ENCODE measurements at places on chromosomes 5 and 9. TPM values are rescaled to one million over a fixed set of nuclear protein-coding genes. Genes with fewer than 3 reads are reported as not detected.
A peak's percentile ranks its signal among the peaks of the same experiment; 100 is the strongest.

PDGFRB gene
- total RNA-seq, result 0.07 TPM

SLC34A3 gene
- total RNA-seq, result not detected

GRCh38 chr5:66570201-66570600 lies 26.0 kb upstream of the MAST4 start:
- H3K27ac ChIP-seq, result no peak overlapping the region
- no peaks in the 10 kb centered on the region for H3K36me3 ChIP-seq

GRCh38 chr9:131495785-131496184 lies 6.9 kb upstream of the POMT1 start:
- no peak overlapping the region for H3K4me3 ChIP-seq
- H3K27ac ChIP-seq, result no peak overlapping the region
- no peak for DNase-seq
- no peaks in the 10 kb centered on the region for H3K4me1 ChIP-seq
- no peaks in the 10 kb centered on the region for H3K27me3 ChIP-seq

NR6A1 gene
- total RNA-seq, result 2.0 TPM

GRCh38 chr9:5466766-5467165 lies 16.4 kb downstream of the CD274 start:
- H3K4me3 ChIP-seq, result no peak overlapping the region
- no peaks in the 10 kb centered on the region for H3K4me1 ChIP-seq
- no peaks in the 10 kb centered on the region for H3K27me3 ChIP-seq
- H3K36me3 ChIP-seq, result no peaks in the 10 kb centered on the region
- no peak overlapping the region for H3K27ac ChIP-seq
- no peak for DNase-seq

PTGES gene
- total RNA-seq, result 96.6 TPM

SCGB3A1 gene
- not detected for total RNA-seq

CXCL14 gene
- total RNA-seq, result not detected

GNA14 gene
- total RNA-seq, result not detected

GRCh38 chr9:90810691-90811090 lies 9.1 kb downstream of the SYK start:
- no peaks in the 10 kb centered on the region for H3K27me3 ChIP-seq
- DNase-seq, result no peak
- peaks cover 22% of the 10 kb centered on the region for H3K4me1 ChIP-seq
- no peak overlapping the region for H3K27ac ChIP-seq

DNA sequence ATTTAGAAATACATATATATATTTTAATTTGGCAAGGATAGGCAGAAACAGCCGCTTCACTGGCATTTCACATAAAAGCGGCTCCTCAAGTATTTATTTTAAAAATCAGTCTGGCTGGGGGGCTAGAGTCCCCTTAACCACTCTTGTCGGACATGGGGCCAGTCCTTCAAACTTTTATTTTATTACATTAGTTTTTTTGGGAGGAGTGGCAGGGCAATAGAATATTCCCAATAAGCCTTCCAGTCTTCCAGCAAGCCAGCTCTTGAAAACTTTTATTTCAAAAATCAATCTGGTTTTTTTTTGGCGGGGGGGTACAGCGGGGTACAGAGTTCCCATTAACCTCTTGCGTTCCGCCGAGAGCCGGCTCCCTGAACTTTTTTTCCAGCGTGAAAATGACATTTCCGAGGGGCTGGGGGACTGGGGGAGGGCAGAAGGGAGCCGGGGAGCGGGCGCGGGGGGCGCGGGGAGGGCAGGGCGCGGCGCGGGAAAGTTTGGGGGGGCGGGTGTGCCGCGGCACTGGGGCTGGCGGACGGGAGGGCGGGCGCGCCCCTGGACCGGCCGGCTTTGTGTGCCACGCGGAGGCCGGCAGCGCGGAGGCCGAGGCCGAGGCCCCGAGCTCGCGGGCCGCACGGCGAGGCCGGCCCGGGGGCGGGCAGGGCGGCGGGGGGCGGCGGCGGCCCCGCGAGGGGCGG lies 504 bp upstream of the ZNF618 start:
- H3K27ac ChIP-seq, result no peak overlapping the region
- peaks cover 7% of the 10 kb centered on the region for H3K27me3 ChIP-seq
- peaks cover 12% of the 10 kb centered on the region for H3K4me1 ChIP-seq
- peak overlapping the region; percentile 85 for H3K4me3 ChIP-seq
- peak; percentile 11 for DNase-seq

PIK3R1 gene
- total RNA-seq, result 124 TPM

- H3K4me3 ChIP-seq, result no peak overlapping the region
- H3K27ac ChIP-seq, result no peak overlapping the region
- H3K36me3 ChIP-seq, result no peaks in the 10 kb centered on the region
- no peaks in the 10 kb centered on the region for H3K4me1 ChIP-seq
Measured at GRCh38 chr5:112718344-112718743, 19.3 kb upstream of the APC start.

DNA sequence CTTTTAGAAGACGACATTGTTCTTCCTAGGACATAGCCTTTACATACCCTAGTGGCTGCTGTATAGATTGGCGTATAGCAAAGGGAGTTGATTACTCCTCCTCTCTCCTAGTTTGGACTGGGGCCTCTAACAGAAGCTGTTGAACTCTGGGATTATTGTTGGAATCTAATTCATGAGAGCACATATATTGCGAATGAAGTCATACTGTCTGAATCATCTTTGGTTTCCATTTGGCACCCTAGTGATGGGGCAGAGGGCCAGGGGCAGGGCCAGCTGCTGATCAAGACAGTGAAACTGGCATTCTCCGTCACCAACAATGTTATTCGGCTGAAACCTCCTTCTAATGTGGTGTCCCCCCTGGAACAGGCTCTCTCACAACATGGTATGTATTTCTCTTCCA lies 40.3 kb downstream of the NUP188 start:
- peak overlapping the region; percentile 33 for H3K4me3 ChIP-seq
- H3K27ac ChIP-seq, result peak overlapping the region; percentile 67
- peaks cover 18% of the 10 kb centered on the region for H3K4me1 ChIP-seq
- DNase-seq, result peak; percentile 72
- H3K27me3 ChIP-seq, result no peaks in the 10 kb centered on the region
- H3K36me3 ChIP-seq, result peaks cover 77% of the 10 kb centered on the region

GRCh38 chr9:37329576-37329975 lies 92.9 kb upstream of the GRHPR start:
- H3K4me1 ChIP-seq, result no peaks in the 10 kb centered on the region
- no peak overlapping the region for H3K27ac ChIP-seq
- H3K4me3 ChIP-seq, result no peak overlapping the region
- DNase-seq, result peak; percentile 46
- H3K36me3 ChIP-seq, result peaks cover 12% of the 10 kb centered on the region
- H3K27me3 ChIP-seq, result no peaks in the 10 kb centered on the region

DNA sequence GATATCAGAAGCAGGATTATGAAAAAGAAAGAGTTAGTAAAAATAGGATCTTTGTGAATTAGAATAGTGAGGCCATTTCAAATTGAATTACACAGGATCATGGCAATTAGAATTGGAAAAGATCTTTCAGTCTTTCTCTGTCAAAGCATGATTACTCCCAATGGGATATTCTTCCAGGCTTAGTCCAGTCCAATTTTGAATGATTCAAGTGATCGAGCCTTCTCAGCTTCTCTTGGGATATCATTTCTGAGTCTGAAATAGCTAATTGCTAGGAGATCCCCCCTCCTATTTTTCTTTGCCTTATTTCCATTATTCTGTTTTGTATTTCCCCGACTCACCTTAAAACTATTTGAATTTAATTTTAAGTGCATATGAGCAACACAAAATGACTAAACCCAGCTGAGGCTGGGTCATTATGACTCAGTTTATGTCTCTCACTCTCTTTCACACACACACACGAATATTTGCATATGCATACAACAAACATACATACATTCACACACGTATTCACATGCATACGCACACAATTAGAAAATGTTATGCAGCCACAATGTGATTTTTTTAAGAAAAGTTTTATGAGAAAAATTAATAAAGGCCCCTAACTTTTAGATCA lies 34.8 kb upstream of the EFNA5 start:
- H3K27me3 ChIP-seq, result no peaks in the 10 kb centered on the region
- DNase-seq, result peak; percentile 21
- peaks cover 5% of the 10 kb centered on the region for H3K4me1 ChIP-seq
- H3K27ac ChIP-seq, result peak overlapping the region; percentile 69
- H3K4me3 ChIP-seq, result no peak overlapping the region
- H3K36me3 ChIP-seq, result no peaks in the 10 kb centered on the region

DNA sequence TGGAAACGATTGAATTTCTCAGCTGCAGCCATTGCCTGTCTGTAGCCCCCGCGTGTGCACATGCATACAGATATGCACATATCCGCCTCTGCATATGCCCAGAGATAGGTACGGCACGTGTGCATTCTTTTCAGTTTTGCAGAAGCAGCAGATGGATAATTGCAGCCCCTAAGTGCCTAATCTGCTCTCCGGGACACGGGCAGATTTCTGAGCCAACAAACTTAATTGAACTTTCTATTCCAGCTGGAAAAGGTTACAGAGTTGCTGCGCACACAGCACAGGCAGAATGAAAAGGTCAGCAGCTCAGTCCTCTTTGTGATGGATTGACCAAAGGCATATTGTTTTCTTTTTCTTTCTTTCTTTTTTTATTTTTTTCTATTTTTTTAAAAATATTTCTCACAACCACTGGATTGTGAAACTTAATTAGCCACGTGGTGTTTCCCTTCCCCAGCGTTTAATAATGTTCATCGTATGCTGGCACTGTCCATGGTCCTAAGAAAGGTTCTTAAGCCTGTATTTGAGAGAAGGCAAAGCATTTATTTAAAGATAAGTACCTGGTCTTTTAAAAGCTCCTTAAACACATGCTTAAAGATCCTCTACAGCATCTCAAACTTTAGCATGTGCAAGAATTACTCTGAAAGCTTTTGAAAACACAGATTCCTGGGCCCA lies 270.2 kb upstream of the BRINP1 start:
- no peak overlapping the region for H3K4me3 ChIP-seq
- H3K27ac ChIP-seq, result no peak overlapping the region
- no peaks in the 10 kb centered on the region for H3K27me3 ChIP-seq

DNA sequence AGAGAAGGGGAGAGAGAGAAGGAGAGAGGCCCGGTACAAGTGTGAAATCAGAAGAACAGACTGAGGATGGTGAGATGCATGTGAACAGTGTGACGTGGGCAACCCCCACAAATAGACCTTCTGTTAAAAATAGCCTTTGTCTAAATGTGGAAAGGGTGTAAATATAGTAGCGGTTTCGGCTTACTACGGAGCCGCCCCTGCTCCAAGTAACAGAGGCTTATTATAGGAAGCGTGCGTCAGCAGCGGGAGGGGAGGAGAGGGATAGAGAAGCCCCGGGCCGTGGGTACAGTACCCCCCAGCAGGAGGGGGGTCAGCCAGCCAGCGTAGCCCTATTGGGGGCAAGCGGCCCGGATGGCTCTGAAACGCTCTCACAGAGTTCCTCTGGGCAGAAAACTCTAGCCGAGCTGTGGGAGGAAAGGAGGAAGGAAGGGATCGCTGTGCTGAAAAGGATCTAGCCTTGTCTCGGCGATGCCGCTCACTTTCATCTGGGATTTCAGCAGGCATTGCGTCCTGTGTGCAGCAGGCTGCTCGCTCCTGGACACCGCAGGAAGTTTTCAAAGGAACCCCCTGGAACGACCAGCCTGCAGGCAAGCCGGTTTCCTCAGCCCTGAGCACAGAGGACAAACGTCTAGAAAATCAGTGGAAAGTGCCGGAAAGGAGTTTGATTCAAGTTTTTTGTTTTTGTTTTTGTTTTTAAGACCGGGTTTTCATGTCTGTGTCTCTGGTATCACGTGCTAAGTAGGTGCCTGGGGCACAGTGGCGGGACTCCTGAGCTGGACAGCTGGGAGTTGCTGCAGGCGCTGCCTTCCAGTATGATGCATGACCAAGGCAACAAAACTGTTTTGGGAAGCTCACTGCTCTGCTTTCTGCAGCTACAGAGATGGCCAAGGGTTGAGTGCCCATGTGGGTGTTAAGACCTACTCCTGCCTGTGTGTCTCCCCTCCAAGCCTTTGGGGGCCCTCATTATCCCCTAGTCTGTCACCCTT lies 146.6 kb downstream of the SEC61B start:
- no peak overlapping the region for H3K4me3 ChIP-seq
- no peaks in the 10 kb centered on the region for H3K27me3 ChIP-seq
- H3K4me1 ChIP-seq, result peaks cover 6% of the 10 kb centered on the region

Data from MCF 10A (cell line).